ENCODE measurements at places on chromosomes 13 and 19.
A peak's percentile ranks its signal among the peaks of the same experiment; 100 is the strongest.

- no peak for DNase-seq
Measured at GRCh38 chr13:75687150-75687763, 51.1 kb downstream of the LMO7 start.

DNA sequence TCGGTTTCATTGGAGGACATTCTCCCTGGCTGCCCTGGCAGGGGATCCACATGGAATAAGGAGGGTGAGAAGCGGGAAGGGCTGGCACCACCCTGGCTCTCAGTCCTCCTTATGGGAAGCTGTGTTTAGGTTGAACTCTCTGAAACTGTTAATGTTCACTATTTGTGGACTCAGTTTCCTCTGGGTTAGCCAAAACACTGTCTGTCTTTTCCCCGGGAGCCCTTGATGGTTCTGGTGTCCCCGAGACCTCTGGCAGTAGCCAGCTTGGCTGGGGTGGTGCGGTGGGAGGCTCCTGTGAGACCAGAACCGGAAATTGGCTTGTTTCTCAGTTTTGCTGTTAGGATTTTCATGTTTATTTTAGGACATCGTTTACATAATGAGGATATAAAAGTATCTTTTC, 48.3 kb upstream of the TEX29 start:
- DNase-seq: no peak

- no peak for DNase-seq
Measured at GRCh38 chr13:34046457-34046856, 228.5 kb downstream of the RFC3 start.

DNA sequence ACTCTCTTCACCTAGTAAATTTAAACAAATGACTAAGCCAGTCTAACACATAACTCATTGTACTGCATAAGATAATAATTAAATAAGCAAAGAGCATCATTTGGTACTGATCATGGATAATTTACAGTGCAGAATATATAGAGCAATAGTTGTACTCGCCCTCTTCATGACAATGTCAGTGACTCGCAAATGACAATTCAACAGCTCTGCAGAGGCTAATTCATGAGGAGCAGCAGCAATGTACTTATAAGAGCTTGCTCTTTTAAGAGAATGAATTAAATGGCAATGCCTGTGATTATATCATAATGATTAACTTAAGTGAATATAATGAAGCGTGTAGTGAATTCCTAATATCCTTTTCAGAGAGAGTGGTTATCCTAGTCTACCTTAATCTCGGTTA, 284.5 kb upstream of the PCDH20 start:
- no peak for DNase-seq

DNA sequence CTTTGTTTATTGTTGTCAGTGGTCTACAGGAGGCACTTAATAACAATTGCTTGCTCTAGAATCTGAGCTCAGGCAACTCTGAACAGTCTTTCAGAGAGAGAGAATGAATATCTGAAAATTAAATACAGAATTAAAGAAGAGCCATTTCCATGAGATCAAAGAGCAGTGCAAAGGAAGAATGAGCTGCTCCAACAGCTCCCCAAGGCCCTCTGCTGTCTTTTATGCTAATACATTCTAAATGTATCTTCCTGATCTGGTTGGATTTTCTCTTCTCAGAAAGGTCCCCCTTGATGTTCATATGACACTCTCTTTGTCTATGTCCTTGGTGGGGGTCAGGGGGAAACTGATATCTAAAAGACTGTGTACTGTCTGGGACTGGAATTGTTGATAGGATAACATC, 1029.6 kb downstream of the PCDH9 start:
- DNase-seq: no peak

GRCh38 chr19:51125421-51126075, 842 bp downstream of the SIGLEC9 start:
- no peak for DNase-seq

GRCh38 chr13:77776704-77777103, 79.2 kb downstream of the SLAIN1 start:
- no peak for DNase-seq

DNA sequence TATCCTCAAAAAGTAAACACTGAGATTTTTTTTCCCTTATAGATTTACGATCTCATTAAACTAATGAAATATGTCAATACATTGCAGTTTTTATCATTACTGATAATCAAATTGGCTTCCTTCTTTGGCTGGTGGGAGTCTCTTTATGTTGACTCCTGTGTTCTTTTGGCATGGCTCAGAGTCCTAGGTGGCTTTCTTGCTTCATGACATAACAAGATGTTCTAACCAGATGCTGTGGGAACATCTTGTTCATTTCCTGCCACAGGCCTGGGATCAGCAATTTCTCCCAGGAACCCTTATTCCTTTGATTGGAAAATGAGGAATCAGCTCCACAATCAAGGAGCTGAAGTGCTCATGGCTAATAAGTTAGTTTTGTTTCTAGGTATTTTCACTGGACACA, 13.2 kb upstream of the CYP4F22 start:
- DNase-seq: no peak

GRCh38 chr19:6364353-6364752, 3.0 kb downstream of the CLPP start:
- no peak for DNase-seq

GRCh38 chr13:33207615-33207961, 78.0 kb downstream of the STARD13 start:
- DNase-seq: no peak

- DNase-seq: no peak
Measured at GRCh38 chr13:47000165-47000564, 103.3 kb upstream of the HTR2A start.

- DNase-seq: peak; percentile 71
Measured at GRCh38 chr19:9584073-9584833, at the start of gene ZNF121. Gene ZNF121 (minus strand): TSS chr19:9584504. CDS start chr19:9568097, 16,407 bp downstream.

DNA sequence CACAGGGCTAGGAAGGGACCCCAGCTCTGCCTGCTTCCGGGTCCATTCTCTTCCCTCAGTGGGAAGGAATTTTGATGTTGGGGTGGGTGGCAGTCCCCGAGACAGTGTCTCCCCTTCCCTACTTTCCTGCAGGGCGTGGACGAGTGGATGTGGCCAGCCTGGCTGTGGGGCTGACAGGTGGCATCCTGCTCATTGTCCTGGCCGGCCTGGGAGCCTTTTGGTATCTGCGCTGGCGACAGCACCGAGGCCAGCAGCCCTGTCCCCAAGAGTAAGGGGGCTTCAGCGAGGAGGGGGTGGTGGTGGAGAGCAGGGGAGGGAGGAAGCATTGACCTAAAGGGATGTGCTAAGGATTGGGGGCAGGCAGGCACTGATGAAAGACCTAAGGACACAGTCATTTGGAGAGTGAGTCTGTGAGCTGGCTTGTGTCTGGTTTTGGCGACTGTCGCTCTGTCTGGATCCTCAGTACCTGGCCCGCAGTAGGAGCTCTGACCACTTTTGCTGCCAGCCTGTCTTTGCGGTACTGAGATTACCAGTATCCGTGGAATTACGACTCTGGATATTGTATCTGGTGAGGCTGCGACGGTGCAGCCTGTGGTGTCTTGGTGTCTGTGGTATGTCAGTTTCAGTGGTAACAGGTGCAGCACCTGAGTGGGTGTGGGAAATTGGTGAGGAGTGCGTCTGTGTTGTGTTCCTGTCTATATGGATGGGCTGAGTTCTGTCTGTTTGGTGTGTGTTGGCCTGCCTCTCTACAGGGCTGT, 2.4 kb upstream of the PRR12 start:
- no peak for DNase-seq

- DNase-seq: no peak
Measured at GRCh38 chr13:44578067-44578400, 1.9 kb upstream of the TSC22D1 start.

GRCh38 chr19:16660763-16661479, at the start of gene TMEM38A:
Gene TMEM38A (plus strand): TSS chr19:16661139. CDS start chr19:16661218, 79 bp downstream.
- no peak for DNase-seq

DNA sequence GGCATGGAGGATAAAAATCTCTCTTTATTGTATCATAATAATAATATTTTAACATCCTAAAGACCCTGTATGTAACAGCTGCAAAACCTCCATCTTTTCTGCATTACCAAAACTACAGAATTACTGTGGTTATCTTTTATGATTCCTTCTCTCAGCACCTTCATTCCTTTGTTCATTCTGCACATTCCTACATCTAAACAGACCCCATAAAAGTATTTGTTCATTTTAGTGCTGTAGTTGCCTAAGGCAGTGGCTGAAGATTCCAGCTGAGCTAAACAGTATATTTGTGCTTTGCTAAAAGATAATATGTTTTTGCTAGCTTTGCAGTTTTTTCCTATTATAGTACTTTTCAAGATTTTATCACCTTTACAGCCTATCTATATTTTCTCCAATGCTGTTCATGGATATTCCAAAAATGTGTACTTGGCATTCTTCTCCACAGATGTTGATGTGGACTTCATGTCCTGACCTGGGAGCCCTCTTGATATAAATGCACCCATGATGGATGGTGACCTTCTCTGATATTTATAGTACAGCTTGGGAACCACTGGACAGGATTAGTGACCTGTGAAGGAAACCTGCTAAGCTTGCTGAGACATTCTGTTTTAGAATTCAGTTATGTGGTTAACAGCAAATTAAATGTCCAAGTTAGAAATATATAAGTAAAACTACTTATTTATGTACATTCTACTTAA, 2832.9 kb upstream of the PCDH20 start:
- no peak for DNase-seq

GRCh38 chr13:71285700-71286099, 581.3 kb downstream of the DACH1 start:
- no peak for DNase-seq

GRCh38 chr13:23959231-23959862, 62.0 kb upstream of the C1QTNF9B start:
- DNase-seq: no peak

DNA sequence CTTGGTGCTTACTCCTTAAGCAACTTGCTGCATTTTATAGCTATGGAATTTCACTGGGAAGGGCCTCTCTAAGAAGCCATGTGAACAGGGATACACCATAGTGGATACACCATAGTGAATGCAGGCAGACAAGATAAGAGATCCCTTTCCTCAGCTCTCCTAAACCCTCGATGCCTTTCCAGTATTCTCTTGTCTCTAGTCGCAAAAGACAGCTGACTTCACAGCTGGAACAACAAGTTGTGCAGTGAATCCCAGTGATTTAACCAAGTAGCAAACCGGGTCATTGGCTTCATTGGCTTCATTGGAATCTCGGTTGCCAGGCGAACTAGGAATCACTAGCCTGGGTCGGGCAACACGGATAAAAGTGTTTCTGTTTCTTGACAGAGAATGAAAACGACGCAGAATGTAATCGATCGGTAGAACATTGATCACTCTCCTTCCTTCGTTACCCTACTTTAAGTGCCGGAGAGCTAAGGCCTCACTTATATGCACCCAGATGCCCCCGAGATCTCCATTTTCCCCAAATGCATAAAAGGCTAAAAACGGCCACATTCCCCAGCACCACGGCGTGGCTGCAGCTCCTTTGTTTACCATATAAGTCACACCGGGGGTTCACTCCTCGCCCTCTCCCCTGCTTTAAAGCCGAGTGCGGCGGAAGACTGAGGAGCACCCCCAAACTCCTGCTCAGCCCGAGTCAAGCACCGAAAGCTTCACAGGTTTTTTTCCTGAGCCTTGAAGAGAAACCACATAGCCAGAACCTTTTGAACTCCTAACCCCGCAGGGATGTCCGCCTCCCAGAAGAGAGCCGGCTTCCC, 674 bp downstream of the TRPC4 start:
- peak; percentile 22 for DNase-seq

GRCh38 chr19:53531457-53531856, 6.5 kb upstream of the ZNF331 start:
- DNase-seq: no peak

GRCh38 chr13:28353679-28354078, 141.2 kb downstream of the FLT1 start:
- DNase-seq: no peak

- no peak for DNase-seq
Measured at GRCh38 chr13:105638426-105638825, 897.0 kb downstream of the EFNB2 start.

DNA sequence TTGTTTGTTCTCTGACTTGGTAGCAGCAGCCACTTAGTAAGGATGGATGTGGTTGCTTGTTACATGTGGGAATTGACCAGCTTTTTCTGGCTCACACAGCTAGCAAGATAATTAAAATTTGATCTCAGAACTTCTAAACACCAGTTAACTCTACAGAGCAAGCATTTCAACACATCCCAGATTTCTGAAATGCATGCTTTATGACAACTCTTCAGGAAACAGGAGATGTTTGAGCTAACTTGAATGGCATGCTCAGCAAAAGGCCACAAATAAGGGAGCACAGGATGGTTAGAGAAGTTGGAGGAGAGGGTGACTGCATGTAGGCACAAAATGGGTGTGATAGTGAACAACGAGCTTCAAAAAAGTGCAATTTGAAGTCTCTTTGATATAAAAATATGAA, 167.1 kb upstream of the SPRY2 start:
- no peak for DNase-seq

- DNase-seq: no peak
Measured at GRCh38 chr19:4278010-4278409, 1.1 kb upstream of the SHD start.

DNA sequence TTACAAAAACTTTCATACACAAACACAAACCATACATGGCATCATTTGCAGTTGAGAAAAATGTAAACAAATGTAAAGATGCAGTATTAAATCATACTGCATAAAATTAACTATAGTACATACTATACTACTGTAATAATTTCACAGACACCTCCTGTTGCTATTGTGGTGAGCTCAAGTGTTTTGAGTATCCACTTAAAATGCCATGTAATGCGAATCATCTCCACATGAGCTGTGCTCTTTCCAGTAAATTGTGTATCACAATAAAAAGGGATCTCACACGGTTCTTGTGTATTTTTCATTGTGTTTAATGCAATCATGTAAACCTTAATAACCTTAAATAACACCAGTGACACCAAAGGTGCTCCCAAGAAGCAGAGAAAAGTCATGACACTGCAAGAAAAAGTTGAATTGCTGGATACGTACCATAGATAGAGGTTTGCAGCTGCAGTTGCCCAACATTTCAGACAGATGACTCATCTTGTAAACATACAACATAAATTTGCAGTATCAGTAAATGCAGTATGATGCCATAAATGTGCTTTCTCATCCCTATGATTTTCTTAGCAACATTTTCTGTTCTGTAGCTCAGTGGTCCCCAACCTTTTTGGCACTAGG, 166.6 kb downstream of the RAP2A start:
- peak; percentile 12 for DNase-seq

DNA sequence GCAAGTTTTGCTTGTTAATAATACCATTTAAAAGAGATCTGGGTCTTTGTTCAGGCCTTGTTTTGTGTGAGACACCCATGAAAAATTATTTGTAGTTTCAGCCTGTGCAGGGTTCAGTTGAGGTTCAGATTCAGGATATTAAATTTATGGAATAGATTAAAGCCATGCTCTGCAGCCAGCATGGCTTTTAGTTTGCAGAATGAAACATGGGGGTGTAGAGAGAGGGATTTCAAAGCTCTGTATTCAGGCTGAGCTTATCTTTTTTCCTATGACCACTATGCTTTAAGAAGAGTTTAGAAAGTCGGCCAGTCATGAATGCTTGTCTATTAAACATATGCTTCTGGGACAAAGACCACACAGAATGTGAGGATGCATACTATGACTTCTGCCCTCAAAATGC, 73.6 kb downstream of the DCLK1 start:
- no peak for DNase-seq

- DNase-seq: no peak
Measured at GRCh38 chr13:53151336-53152056, 122.9 kb downstream of the OLFM4 start.

- DNase-seq: no peak
Measured at GRCh38 chr19:33063356-33063752, 1.3 kb downstream of the RHPN2 start.
